ENCODE measurements at places on chromosomes 1 and 21.

- DNase-seq, result no peak
These were observed 131.1 kb downstream of the TMEM53 start for GRCh38 chr1:44543064-44543744.

DNA sequence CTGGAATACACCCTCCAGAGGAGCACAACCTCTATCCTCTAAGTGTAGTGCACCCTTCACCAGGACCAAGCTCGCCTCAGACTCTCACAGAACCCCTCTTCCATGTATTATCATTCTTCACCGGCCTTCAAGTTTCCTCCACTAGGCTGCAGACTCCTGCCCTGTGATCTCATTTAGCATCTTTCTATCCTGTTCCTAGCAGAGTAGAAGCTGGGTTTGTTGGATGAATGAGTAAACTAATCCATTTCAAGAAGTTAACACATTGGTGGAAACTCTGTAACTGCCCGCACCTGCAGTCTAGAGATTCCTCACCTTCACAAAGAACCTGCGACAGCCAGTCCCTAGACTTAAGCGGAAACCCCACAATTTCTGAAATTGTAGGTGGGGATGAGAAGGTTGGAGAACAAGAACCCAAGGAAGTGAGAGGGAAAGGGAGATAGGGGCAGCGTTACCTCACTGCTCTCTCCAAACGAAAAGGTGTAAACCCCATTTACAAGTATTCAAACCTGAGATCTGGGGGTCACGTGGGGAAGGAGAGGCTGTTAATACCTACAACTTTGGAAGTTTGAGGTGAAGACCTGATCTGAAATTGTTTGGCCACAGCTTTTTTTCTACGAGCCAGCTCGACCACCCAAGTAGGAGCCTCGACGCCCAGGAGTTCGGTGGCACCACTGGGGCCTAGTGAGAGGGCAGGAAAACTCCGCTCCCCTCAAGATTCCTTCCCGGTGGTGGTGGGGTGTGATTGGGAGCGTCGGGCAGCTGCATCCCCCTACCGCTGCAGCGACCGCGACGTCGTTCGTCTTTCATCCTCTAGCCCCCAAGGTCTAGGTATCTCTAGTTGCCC, 1.2 kb downstream of the PTPN14 start:
- DNase-seq, result no peak

DNA sequence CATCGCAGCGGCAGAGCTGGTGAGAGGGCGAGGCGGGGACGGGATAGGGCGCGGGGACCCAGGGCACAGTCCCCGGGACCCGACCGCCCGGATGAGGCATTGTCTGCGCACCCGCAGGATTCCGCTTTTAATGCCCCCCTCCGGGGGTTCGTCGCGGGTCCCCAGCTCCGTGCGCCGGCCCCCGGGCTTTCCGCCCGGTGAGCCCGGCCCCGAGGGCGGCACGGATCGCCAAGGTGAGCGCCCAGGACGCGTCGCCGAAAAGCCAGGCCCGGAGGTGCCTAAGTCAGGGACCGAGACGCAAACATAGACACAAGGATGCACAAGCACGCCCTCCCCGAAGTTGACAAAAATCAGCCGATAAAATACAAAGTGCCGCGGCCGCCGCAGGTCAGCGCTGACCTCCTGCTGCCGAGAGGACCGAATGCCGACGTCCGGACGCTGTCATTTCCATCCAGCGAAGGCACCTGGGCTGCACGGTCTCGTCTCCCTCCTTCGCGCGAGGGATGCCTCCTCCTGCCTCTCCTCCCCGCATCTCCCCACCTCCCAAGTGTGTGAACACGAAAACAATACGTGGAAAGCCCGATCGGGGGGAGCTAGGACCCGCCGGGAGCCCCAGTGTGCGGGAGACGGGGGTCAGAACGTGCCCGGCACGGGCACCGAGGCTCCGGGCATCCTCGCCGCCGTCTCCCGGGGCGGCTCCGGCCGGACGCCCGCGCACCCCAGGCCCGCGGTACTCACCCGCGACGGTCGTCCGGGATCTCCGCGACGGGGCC, 101.1 kb upstream of the SOD1 start:
- no peak for DNase-seq

- DNase-seq, result no peak
These were observed 58.5 kb downstream of the RUSC1 start for GRCh38 chr1:155379180-155379579.

GRCh38 chr1:206554211-206554610, 46.9 kb downstream of the RASSF5 start:
- no peak for DNase-seq

Data from activated CD8-positive, alpha-beta memory T cell treated with anti-CD3 and anti-CD28 coated beads for 4 hours (primary cell).